ENCODE measurements at places on chromosomes 2 and 18. TPM values are rescaled to one million over a fixed set of nuclear protein-coding genes. Genes with fewer than 3 reads are reported as not detected.

GRCh38 chr2:109177635-109178034, 48.6 kb downstream of the SH3RF3 start:
- DNase-seq, result no peak

The AQP12B gene
- not detected for total RNA-seq

DNA sequence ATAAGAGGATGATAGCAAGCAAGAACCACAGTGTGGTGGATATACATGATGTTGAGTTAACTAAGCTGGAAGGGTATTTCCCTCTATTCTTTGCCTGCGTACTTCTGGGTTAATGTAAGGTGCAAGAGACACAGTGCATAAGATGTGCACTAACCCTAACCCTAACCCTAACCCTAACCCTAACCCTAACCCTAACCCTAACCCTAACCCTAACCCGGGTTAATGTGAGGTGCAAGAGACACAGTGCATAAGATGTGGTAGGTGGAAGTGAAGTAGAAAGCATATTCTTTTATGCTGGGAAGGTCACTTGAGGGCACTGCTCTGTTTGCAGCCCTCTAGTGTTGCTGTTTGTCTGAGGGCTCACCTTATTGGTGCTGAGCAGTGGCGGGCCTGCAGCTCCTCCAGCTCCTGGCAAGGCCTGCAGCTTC, 181.5 kb upstream of the ITGA4 start:
- peak; percentile 43 for DNase-seq

The UGT1A3 gene
- not detected for total RNA-seq

The CHRNA1 gene
- total RNA-seq, result not detected

The REG3G gene
- not detected for total RNA-seq

DNA sequence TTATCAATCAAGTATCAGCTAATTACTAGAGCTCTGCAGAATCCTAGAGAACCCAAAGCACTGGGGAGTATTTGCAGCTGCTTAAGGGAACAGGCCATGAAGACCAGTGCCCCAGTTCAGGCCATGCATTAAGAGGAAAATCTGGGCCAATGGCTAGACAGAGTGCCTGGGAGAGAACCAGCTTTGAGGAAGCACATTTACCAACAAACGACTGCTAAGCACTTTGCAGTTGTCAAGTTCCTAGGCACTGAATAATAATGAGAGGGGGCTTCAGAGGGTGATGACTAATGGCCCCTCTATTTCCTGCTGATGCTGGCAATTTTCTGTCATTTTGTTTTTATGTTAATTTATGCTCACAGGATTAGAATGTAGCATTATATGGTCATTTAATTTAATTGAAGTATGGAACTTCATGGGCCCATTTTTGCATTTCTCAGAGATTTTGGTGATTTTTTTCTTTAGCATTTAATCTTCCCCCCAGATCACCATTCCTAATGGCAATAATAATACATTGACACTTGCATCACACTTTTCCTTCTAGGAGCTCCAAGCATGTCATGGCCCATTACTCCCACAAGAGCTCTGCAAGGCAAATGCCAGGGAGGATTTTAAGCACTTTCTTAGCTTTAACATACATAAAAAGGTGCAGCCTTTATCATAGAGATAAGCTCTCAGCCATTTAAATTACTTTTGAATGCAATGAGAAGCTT, 147.7 kb upstream of the SPATS2L start:
- DNase-seq, result no peak

DNA sequence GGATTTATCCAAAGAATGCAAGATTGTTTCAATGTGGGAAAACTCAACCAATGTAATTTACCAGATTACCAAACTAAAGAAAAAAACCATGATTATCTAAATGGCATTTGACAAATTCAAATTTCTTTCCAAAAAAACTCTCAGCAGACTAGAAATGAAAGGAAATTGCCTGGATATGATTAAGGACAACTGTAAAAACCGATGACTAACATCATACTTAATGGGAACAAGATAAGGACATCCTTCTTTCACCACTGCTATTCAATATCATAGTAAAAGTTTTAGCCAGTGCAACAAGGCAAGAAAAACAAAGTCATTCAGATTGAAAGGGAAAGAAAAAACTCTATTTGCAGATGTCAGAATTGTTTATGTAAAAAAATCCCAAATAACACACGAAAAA, 4.4 kb upstream of the CCDC150 start:
- no peak for DNase-seq

DNA sequence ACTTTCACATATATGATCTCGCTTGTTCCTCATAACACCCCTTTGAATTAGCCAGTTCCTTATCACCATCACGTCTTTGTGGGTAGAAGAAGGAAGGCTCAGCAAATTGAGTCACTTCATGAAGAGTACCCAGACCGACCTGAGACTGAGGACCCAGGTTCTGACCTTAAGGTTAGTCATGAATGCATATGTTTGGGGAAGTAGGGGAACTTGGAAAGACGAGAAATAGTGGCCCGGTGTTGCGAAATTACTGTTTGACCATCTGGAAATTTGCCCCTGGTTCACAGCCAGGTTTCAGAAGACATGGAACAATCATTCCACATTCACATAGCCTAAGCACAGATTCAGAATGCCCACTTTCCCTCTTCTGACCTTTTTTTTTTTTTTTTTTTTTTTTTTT, 59.8 kb downstream of the MEIS1 start:
- no peak for DNase-seq

- no peak for DNase-seq
These were observed 6.5 kb upstream of the NAPG start for GRCh38 chr18:10519366-10519765.

DNA sequence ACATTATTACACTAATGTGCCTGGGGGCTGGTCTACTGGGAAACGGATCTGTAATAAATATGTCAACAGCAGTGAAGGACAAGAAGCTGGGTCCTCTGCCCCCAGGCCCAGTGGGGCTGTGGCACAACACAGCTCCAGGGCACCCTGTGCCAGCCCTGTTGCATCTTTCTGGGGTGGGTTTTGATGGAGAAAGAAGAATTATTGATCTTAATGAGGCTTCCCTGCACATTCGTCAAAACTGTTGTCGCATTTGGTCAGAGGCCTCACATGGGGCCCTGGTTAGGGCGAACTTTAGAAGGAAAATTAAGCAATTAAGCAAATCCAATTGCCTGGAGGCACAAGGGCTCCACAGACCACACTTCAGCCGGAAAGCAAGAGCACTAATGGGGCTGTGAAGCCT, 30.0 kb upstream of the TWIST2 start:
- DNase-seq, result no peak

- DNase-seq, result no peak
These were observed 6.0 kb upstream of the SYT4 start for GRCh38 chr18:43283299-43283698.

- DNase-seq, result no peak
These were observed 680 bp upstream of the FHOD3 start for GRCh38 chr18:36296650-36297416.

DNA sequence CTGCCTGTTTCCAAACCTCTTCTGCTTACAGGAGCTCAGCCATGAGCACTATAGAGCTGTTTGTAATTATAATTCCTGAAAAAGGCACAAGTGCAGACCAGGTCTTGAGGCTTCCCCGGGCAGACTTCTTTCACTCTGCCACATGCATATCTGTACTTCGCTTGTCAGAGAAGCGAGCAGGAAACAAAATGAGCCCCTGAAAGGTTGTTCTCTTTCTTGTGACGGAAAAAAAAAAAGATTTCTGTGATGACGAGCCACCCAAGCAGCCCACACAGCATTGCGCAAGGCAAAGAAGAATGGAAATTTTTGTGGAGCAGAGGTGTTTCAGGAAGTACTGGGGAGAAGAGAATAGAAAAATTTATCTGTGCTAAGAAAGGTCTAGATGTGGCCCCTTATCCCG, 54.0 kb upstream of the LINC00305 start:
- no peak for DNase-seq

DNA sequence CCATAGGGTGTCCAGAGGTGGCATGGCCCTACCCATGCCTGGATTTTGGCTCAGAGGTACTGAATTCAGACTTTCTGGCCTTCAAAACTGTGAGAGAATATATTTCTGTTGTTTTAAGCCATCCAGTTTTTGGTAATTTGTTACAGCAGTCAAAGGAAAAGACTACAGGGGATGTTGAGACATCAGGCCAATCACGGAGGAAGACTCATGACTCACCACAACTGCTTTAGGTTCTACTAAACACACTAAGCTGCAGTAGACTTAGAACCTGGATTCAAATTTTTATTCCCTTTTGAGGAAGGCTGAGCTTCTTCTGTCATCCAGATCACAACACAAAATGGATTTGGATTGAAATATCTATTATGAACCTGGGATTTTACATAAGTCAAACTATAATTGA, 12.0 kb upstream of the C2orf66 start:
- DNase-seq, result no peak

- no peak for DNase-seq
These were observed 22.8 kb upstream of the MYO3B start for GRCh38 chr2:170155022-170155722.

The TIA1 gene
- 208 TPM for total RNA-seq

DNA sequence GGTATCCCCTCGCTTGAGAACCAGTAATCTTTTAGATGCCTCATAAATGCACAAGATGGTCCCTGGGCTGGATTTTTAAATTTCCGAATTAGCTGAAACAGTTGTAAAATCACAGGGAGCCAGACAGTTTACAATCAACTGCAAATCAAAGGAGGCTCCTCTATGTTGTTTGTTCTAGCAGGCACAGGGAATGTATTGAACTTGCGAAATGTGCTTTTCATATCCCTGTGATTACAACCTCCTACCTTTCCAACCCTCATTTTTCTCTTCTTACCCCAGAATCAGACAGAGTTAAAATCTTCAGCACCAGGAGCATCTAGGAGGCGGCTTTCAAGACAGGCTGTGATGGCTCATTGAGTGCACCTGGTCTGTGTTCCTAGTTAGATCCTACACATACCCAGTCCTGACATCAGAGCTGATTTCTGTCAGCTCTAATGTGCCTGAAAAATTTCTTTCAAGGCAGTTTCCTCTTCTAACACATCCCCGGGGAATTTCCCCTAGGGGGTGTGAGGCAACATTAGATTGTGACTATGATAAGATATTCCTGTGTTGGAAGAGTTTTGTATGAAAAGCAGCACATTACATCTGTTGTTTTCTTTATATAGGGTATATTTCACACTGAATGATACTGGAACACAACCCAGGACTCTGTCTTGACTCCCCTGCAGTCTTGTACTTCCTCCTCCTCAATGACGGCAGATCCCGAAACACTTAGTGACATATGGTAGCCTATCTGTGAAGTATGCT, 17.9 kb upstream of the CAVIN2 start:
- no peak for DNase-seq

GRCh38 chr2:18971069-18971378, 381.7 kb upstream of the NT5C1B start:
- DNase-seq, result no peak

- DNase-seq, result no peak
These were observed 231.5 kb downstream of the SLC8A1 start for GRCh38 chr2:40220177-40220925.

DNA sequence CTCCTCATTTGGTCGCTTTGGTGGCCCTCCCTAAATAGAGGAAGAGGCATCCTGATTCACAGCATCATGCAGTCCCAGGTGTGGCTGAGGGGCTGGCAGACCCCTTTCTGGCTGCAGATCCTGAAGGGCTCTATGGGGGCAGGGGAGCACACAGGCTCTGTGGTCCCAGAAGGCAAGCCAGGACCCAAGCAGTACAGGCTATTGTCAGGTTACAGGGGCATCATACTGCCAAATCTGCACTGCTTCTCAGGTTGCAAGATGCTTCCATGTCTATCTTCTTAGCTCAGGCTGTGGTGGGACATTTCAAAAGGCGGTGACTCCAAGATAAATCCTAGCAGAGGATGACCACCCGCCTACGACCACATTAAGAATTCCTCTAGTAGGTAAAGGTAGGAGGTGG, 54.3 kb downstream of the TTC32 start:
- DNase-seq, result no peak

DNA sequence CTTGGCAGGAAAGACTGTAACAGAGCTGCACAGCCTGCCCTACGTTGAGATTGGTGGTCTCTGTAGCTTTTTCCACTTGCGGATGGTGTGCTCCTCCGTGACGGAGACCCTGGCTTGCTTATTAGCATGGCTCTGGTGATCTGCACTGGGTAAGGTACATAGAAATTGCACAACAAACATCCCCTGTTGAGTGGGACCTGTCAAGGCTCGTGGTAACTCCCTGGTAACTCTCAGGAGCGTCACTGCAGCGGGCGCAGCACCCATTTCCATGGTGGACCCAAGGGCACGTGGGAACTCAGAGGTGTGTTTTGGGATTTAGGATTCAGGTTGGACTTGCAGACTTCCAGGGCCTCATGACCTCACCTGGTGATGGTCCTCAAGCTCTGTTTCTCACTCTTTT, 1.1 kb downstream of the TRAF3IP1 start:
- DNase-seq, result no peak

- DNase-seq, result no peak
These were observed 59.1 kb downstream of the COL6A3 start for GRCh38 chr2:237354892-237355291.

DNA sequence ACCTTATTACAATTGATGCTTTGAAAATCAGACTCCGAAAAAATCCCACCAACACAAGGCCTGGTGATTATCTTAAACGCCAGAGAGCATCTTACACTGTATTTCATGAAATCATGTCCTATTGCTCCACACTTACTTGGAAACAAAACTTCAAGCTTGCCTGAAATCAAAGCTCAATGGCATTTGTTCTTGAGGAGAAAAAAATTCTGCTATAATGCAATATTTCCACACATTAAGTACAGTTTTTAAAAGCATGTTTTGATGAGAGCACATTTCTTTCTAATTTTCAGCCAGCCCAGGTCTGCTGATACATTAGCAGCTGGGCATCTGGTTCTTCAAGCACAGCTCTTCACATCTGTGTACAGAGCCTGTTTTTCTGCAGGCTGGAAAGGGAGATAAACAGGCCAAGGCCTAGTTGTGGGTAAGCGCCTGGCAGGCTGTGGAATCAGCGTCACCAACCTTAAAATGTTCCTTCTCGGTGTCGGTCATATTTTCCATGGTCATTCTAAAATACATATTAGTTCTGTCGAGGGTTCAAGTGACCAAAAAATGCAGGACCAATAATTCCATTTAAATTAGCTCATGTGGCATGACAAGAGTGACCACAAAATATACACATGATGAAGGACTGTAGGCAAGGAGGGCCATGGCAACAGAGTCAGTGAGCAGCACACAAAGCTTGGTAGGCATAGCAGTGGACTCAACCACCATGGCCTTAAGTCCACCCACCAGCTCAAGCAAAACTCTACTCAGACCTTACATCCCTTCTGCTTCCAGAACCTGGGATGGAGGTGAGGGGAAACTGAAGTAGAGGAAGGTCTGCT, 20.9 kb downstream of the SLC8A1 start:
- no peak for DNase-seq

The DSC1 gene
- 2.7 TPM for total RNA-seq

DNA sequence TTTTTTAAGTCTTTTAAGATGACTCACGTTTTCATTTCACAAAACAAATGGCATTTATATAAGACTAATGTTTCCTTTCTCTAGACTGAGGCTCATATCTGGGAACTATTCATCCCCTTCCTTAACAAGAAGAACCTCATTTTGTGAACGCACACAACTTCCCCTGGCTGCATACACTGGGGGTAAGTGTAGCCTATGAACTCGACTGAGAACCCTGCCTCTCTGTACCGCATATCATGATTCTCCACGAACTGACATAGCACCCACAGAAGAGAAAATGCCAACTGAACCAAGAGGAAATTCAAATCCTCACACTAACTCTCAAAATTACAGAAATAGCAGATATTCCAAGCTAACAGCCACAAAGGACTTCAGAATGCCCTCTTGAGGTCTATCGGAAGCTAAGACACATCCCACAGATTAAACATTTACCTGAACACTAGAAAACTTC, 236.7 kb downstream of the TCF4 start:
- DNase-seq, result no peak

The MAL gene
- total RNA-seq, result 113 TPM

GRCh38 chr2:231482806-231483391, 18.6 kb upstream of the NCL start:
- peak; percentile 67 for DNase-seq

All from CD4-positive, alpha-beta memory T cell (primary cell).